Stimulated activated CD4-positive, alpha-beta T cell treated with anti-CD3 and anti-CD28 coated beads, Interleukin-1b, Interleukin-23, amount 100 ng/mL, for 1 hour (primary cell): ENCODE measurements at places on chromosomes 2 and 18.

DNA sequence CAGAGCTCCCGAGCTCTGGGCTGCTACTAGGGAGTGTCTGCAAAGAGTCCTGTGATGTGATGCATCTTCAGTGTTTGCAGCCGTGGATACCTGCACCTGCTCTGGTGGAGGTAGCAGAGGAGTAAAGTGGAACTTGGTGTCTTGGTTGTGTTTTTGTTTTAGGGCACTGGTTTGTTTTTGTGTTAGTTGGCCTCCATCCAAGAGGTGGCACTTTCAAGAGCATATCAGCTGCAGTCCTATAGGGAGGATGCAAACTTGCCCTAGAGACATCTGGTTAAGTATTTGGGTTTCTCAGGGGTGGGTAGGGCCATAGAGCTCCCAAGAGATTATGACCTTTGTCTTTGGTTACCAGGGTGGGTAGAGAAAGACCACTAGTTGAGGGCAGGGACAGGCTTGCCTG lies 1249.0 kb upstream of the FAM98A start:
- no peak for DNase-seq

- no peak for DNase-seq
These were observed 3.3 kb upstream of the ABCA12 start for GRCh38 chr2:215141706-215142105.

GRCh38 chr2:238238766-238239542 lies 884 bp downstream of the HES6 start:
- no peak for DNase-seq

DNA sequence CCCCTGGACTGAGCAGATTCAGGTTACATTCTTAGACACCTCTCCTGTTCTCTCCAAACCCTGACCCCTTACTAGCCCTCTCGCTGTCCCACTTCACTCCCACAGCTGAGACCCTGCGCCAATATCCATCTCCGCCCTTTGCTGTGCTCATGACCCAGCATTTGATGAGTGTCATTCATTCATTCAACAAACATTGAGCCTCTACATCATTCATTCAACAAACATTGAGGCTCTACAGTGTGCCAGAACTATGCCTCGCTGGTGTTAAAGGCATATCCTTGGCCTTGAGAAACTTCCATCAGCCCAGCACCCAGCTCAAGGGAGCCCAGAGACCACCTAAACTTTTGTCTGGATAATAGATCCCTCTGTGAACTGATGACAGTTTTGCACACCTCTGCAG lies 41.9 kb upstream of the MRPL33 start:
- no peak for DNase-seq

DNA sequence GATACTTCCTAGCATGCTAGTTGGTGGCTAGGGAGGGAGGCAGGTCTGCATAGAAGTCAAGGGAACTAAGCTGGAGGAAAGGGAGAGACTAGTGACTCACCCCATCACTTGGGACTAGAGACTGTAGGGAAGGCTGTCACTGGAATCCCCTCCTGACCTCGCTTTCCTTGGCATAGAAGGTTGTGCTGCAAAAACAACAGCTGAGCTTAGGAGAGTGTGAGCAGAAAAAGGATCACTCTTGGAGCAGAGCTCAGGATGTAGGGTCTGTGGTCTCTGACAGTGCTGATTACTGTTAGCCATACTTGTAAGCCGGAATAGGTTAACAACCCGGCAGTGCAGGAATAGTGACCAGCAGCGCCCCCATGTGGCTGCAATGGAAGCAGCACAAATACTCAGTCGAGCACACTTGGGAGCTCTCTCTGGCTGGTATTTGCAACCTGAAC lies 66.9 kb upstream of the SMAD2 start:
- no peak for DNase-seq

GRCh38 chr18:3097082-3097481 lies 84.1 kb upstream of the LPIN2 start:
- no peak for DNase-seq
